ENCODE measurements at places on chromosomes 6 and 20.

DNA sequence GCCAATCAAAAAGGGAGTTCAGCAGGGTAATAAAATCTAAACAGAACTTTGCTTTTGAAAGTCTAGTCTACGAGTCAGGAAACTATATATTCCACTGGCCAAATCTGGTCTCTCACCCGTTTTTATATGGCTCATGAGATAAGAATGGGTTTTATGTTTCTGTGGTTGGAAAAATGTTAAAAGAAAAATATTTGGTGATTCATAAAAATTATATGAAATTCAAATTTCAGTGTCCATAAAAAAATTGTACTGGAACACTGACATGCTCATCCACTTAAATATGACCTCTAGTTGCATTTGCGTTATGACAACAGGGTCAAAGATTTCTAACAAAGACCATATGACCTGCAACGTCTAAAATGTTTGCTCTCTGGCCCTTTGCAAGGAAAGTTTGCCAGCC lies 22.3 kb upstream of the LAMP5 start:
- DNase-seq, result no peak

- no peak for DNase-seq
These were observed 3.9 kb downstream of the NPEPL1 start for GRCh38 chr20:58696411-58696961.

GRCh38 chr6:90175627-90176538 lies 120.8 kb downstream of the BACH2 start:
- peak; percentile 45 for DNase-seq

DNA sequence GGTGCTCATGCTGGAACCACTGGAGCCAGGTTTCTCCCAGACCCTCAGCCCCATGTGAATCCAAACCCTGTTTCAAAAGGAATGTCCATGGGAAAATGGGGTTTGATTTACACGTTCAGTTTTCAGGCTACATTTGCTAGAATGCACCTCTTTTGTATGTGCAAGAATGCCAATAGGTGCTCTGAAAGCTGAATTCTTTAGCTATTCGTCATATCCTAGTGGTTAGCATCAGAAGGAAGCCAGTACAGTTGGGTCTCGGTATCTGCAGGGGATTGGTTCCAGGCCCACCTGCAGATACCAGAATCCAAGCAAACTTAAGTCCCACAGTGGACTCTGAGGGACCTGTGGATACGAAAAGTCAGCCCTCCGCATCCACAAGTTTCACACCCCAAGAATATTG lies 93.4 kb downstream of the UST start:
- no peak for DNase-seq

GRCh38 chr6:168088161-168089053 lies 9.4 kb upstream of the FRMD1 start:
- DNase-seq, result no peak

DNA sequence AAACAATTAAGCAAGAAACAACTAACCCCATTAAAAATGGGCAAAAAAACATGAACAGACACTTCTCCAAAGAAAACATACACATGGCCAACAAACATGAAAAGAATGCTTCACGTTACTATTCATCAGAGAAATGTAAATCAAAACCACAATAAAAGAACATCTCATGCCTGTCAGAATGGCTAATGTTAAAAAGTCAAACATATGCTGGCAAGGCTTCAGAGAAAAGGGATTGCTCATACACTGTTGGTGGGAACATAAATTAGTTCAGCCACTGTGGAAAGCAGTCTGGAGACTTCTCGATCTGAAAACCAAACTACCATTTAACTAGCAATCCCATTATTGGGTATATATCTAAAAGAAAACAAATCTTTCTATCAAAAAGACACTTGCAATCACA lies 217.5 kb downstream of the TINAG start:
- no peak for DNase-seq
